Activated T-cell treated with anti-CD3 and anti-CD28 coated beads, Interleukin-2, amount 50 U/mL, for 1 hour (primary cell): ENCODE measurements at places on chromosomes 4 and X.

- DNase-seq: no peak
Observed at GRCh38 chr4:189053621-189054020, 887.1 kb upstream of the FRG1 start.

- no peak for DNase-seq
Observed at GRCh38 chrX:38473701-38474100, 87.6 kb upstream of the TSPAN7 start.

GRCh38 chr4:52684896-52685295 is 25.8 kb upstream of the USP46 start:
- DNase-seq: no peak

DNA sequence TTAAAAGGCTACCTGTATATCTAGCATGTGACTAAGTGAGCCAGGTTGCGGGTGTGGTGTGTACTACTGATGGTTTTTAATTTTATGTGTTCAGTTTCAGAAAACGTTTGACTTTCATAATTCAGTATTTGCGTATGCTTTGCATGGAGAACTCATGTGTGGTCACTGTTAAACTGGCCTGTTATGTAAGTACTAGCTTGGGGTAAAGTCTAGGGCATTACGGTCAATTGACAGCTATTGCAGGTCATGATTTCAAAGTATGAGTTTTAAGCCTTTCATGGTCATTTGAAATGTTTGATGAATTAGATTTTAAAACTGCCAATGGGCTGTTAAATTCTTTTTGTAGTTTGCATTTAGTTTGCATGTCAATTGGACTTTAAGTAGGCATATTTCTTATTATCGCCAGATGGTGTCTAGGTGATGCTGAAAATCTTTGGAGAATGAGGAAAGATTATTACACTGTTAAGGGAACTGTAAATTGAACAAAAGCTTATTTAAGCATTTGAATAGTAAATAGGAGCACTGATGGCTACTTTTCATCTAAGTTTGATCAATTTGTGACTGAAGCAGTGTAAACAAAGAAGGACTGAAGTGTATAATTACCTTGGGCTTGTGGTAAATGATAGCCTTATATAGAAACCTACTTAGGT is 563.4 kb downstream of the DACH2 start:
- no peak for DNase-seq

GRCh38 chr4:81629366-81629765 is 157.7 kb upstream of the RASGEF1B start:
- DNase-seq: no peak

DNA sequence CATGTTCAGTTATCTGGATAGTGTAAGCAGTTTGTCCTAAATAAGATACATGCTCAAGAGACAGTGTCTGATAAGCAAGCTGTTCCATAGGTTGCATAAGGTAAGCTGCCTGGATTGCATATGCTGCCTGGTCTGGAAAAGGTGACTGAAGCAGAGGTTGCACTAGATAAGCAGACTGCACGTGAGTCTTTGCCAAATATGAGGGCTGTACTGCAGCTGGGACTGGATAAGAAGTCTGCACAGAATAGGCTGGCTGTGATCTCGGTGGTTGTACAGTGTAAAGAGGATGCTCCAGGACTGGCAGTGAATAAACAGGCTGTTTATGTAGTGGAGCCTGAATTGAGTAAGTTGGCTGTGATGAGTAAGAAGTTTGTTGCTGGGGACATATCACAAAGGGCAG is 68.9 kb downstream of the WNK3 start:
- DNase-seq: no peak

DNA sequence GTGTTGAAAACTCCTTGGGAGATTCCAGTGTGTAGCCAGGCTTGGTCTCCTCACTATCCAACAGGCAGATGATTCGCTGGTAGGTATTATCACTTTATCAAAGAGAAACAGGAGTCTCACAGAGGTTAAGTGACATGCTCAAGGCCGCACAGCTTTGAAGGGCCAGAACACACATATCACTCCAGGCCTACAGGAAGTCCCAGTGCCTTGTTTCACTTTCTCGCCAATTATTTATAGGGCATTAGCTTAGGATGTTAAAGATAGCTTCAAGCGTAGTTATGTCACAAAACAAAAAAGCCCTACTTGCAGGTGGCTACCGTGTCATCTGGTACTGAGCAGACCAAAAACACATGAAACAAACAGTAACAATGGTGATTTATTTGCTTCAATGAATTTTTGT is 13.2 kb downstream of the ATP8A1 start:
- no peak for DNase-seq

DNA sequence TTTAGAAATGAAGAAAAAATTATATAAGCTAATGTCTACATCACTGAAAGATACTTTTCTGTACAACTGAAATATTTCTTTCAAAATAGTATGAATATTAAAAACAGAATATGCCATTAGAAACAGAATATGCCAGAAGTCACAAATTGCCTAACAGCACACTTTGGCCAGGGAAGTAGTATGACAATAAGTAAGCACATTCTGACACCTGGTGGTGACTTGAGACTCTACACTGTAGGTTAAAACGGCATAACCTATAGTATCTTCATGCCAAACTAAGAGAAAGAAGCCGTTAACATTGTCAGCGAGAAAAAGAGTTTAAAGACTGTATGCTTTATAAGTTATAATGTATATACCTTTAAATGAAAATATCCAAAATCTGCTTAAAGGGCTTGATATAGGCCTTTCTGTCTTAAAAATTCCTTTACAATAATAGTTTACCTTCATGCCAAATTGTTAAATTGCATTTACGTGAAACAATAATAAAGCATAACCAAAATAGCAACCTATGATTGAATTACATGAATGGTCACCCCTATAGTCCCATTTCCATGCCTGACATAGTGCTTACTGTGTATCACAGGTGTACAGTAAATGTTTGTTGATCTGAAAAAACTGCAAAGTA is 32.8 kb downstream of the FAM13A start:
- no peak for DNase-seq

- DNase-seq: no peak
Observed at GRCh38 chr4:73683033-73683432, 57.3 kb upstream of the CXCL8 start.

DNA sequence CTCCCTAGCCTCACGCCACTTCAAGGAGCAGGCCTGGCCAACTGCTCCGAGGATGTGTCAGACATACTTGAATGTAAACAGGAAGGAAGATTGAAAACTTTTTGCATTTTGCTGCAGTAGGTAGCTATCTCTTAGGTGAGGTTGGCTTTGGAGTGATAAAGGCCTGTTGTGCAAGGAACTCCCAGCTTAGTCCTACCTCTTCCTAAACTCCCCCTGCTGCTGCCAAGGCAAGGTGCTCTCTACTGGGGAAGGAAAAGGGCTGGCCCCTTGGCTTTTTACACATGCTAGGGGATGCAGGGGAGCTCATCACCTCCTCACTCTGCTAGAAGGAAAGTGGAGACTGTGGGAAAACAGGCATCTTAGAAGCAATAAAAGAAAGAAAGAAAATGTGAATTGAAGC is 10.7 kb upstream of the BRS3 start:
- no peak for DNase-seq
